ENCODE measurements at places on chromosomes 12 and 14.

- DNase-seq = no peak
Measured at GRCh38 chr12:13008741-13009380, 8.8 kb upstream of the HEBP1 start.

GRCh38 chr12:52949413-52950331 is 754 bp downstream of the KRT18 start:
- DNase-seq = no peak

DNA sequence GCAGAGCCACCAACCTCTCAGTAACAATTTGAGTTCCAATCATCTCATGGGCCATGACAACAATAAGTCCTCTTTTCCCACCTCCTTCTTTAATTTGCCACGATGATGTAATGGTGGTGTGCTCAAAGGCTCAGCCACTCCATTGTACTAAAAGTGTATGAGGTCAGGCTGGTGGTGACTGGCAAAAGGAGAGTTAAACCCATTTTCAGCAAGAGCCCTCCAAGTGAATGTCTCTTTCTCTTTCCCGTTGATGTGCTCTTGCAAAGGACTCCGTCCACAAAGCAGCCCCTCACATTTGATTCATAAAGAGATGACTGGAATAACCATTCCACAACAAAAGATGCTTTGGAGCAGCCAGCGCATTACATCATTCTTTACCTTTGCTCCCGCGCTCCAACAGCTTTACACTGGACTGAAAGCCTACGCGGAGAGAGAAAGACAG is 41.6 kb downstream of the DUSP16 start:
- no peak for DNase-seq

DNA sequence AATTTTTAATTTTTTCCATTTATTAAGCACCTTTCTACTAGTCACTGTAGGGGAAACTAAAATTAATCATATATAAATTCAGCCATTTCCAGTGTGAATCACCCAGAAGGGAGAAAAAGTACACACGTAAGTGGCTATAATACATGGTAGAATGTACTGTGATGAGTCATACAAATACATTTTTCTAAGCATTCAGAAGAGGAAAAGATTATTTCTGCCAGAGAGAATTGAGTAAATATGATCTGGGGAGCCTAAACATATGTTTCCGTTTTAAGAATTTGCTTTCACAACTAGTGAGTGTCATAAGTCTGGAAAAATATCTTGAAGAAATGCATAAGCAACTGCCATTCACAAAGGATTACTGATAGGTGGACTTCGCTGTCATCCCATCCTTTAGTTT is 102.8 kb downstream of the TGFB3 start:
- DNase-seq = no peak

GRCh38 chr14:99435327-99435726 is 45.3 kb downstream of the SETD3 start:
- no peak for DNase-seq

GRCh38 chr12:4270831-4271716 is 2.5 kb upstream of the CCND2 start:
- peak; percentile 35 for DNase-seq

GRCh38 chr14:76550534-76550933 is 174.6 kb downstream of the ESRRB start:
- no peak for DNase-seq

DNA sequence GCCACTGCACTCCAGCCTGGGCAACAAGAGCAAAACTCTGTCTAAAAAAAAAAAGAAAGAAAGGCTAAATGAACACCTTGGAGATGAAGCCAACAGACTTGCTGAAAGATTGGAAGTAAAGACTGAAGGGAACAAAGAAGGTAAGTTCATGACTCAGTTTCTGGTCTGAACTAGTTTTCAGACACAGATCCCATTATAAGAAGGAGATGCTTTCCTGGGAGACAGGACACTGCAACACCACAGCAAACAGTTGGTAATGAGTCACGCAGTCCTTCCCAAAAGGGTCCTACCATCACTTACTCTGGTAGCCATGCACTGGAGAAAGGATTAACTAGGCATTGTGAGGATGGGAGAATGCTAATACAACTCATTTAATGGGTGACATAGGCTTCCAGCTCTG is 97.2 kb downstream of the SSPN start:
- no peak for DNase-seq

- no peak for DNase-seq
Measured at GRCh38 chr14:68941820-68942219, 37.3 kb downstream of the ACTN1 start.

DNA sequence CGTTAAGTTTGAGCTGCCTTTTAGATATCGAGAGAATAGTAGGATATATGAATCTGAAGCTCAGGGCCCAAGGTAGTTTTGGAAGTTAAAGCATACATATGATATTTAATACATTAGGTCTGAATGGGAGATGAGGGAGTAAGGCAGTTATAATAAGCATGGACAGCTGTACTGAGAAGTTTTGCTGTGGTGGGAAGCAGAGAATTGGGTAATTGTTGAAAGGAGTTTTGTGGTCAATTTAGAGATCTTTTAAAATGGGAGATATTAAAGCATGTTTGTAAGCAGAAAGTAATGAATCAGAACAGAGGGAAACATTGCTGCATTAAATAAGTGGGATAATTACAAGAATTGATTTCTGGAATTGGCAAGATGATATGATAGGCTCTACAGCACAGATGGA is 21.3 kb downstream of the TBK1 start:
- DNase-seq = no peak

DNA sequence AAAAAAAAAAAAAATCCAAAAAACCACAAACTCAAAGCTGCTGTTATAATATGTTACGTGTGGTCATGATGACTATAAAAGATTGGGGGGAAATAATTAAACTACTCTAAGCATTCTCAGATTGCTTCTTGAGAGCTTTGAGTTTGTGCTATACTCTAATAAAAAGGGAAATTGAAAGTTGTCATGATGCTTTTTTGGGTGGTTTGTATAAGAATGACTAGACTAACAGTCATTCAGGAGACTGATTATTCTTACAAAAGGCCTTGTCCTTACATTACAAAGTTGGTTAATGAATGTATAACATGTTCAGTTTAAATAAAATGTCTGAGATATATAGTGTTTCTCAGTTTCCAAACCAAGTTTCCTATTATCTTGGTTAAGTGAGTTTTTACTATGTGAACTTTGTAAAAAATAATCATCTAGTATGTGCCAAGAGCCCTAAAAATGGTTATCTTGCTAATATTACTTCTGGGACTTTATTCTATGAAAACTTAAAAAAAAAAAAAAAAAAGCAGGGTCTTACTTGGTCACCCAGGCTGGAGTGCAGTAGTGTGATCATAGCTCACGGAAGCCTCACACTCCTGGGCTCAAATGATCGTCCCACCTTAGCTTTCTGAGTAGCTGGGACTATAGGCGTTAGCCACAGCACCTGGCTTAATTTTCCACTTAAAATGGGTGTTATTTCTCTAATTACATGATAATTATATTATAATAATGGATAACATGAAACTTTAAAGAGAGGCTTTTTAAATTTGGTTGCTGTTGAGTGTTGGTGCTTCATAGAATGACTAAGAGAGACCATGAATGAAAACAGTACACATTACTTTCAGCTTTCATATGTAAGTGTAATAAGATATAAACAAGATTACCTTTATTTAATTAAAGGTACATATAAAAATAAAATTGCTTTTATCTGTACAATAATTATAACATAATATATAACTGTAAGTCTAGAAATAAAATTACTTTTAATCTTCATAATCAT is 459.6 kb upstream of the RGS6 start:
- DNase-seq = no peak

DNA sequence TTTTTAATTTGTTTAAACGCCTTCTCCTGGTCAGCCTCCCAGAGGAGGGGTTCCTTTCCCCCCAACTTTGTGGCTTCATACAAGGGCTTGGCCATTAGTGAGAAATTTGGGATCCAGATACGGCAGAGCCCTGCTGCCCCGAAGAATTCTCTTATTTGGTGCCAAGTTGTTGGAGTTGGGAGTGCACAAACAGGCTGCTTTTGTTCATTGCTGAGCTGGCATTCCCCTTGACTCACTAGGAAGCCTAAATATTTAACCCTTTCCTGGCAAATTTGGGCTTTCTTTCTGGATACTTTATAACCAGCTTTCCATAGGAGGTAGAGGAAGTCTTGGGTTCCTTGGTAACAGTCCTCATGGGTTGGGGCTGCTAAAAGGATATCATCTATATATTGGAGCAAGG is 10.3 kb upstream of the ADAM21 start:
- DNase-seq = no peak

DNA sequence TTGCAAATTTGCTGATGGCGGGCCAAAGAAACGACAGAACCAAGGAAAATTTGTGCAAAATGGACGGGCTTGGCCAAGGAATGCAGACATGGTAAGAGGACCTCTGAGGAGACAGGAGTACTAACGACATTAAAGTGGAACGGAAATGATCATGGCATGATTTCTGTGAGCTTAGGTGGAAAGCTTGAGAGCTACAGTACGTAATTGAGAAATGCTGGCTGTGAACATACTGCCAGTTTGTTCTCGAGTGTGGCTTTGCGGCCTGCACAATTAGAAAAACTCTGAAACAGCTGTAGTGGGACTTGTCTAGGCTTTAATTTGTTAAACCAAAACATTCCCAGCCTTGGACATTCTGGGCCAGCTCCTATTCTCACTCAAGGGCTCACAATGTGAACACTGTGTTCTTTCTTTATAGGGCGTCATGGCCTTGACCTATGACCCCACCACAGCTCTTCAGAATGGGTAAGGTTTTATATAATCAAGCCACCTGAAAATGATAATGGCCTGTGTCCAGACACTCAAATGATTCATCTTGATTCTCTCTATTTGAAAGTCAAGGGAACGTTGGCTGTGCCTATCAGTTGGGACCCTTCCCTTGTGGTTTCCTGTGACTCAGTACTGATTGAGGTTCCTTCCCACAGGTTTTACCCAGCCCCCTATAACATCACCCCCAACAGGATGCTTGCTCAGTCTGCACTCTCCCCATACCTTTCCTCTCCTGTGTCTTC is 48.5 kb downstream of the BAZ2A start:
- no peak for DNase-seq

GRCh38 chr12:105485921-105486320 is 155.4 kb downstream of the C12orf75 start:
- DNase-seq = no peak

GRCh38 chr12:124231980-124232653 is 62.8 kb upstream of the RFLNA start:
- no peak for DNase-seq

GRCh38 chr12:120851944-120852343 is 52.2 kb downstream of the SPPL3 start:
- no peak for DNase-seq

DNA sequence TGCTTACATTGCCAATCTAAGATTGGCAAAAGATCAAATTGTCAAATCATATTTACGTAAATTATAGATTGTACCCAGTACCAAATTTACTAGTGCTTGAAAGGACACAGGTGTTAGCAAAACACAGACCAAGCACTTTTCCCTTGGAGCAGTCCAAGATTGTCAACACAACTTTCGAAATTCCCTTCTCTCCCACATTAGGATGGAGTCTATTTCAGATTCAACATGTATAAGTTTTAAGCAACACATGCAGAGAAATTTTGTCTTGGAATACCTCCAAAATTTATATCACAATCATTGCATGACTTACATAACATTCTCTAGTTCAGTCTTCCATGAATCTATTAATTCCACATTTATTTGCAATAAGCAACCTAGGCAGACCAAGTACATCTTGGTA is 74.9 kb upstream of the SLCO1C1 start:
- no peak for DNase-seq

- no peak for DNase-seq
Measured at GRCh38 chr14:86035882-86036281, 505.9 kb downstream of the FLRT2 start.

- no peak for DNase-seq
Measured at GRCh38 chr12:29070309-29070708, 78.8 kb upstream of the FAR2 start.

DNA sequence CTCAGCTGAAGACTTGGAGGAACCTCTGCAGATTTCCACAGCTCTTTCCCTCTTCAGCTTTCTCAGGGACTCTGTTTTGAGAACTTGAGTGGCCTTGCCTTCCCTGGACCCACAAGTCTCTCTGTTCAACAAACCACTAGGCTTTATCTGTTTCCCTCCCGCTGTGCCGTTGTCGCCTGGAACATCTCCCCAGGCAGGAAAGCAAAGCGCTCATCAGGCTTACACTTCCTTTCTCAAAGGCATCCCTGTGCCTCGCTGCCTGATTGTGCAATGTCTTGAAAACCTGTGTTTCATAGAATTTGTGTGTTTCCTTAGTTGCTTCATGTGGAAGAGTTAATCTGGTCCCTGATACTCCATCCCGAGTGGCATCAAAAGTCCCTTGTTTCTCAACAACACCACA is 64.1 kb downstream of the PPM1A start:
- DNase-seq = no peak

DNA sequence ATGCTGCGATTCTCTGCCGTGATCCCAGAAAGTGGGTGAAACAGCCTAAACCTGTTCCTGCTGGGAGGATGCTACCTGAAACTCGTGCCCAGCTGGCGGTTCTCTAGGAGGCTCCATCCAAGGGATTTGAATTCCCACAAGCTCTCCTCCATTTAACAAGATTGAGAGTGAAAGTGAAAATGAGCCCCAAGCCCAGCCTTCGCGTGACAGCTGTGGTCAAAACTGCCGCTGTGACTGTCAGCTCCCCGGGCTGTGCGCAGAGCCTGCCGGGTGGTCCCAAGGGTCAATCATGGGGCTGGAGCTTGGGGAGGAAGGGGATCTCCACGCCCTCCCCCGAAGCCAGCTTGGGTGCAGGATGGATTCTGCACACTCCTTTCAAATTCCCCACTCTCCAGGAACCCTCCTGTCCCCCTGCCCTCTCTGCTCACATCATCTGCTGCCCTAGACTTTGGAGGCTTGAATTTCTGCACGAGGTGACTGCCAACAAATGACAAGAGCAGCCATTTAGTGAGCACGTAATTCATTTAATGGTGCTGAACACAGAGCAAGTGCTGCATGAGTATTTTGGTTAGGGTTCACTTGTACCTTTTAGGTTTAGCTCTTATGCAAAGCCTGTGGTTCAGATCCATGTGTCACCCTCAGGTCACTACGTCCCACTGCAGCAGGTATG is 5.3 kb downstream of the ASB2 start:
- DNase-seq = no peak

- DNase-seq = no peak
Measured at GRCh38 chr12:79019672-79020071, 155.1 kb downstream of the SYT1 start.

DNA sequence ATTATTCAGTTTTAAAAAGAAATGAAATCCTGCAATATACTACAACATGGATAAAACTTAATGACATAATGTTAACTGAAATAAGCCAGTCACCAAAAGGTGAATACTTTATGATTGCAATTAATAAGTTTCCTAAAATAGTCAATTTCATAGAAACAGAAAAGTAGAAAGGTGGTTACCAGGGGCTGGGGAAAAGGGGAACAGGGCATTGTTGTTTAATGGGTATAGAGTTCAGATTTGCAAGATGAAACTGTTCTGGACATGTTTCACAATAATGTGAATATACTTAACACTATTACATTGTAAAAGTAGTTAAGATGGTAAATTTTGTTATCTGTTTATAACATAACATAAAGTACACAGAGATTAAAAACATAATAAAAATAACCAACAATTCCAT is 550.9 kb downstream of the CCER1 start:
- no peak for DNase-seq

- no peak for DNase-seq
Measured at GRCh38 chr12:32230613-32230993, 124.0 kb downstream of the BICD1 start.

All from activated CD8-positive, alpha-beta memory T cell treated with anti-CD3 and anti-CD28 coated beads for 48 hours (primary cell).